ENCODE measurements at places on chromosomes 4 and X. TPM values are rescaled to one million over a fixed set of nuclear protein-coding genes. Genes with fewer than 3 reads are reported as not detected.

DNA sequence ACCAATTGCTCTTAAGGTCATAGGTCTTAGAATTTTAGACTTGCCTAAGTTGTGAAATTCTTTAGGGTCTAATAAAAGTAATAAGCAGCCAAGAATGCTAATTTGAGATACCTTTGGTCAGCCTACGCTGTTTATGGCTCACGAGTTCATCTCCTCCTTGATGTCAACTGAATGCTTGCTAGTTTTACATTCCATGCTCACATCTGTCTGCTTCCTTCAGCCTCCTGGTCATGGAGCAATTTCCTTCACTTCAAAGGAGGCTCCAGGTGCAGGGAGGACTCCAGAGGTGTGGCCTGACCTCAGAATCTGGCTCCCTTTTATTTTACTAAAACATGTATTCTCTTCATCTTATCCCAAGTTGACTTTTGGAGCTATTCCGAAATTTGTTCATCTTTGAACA, 23.3 kb upstream of the LNX1 start:
- DNase-seq: no peak

GRCh38 chrX:96997196-96997595, 113.5 kb downstream of the RPA4 start:
- no peak for DNase-seq

Gene RTL9
- not detected for total RNA-seq

Gene GPR119
- not detected for total RNA-seq

DNA sequence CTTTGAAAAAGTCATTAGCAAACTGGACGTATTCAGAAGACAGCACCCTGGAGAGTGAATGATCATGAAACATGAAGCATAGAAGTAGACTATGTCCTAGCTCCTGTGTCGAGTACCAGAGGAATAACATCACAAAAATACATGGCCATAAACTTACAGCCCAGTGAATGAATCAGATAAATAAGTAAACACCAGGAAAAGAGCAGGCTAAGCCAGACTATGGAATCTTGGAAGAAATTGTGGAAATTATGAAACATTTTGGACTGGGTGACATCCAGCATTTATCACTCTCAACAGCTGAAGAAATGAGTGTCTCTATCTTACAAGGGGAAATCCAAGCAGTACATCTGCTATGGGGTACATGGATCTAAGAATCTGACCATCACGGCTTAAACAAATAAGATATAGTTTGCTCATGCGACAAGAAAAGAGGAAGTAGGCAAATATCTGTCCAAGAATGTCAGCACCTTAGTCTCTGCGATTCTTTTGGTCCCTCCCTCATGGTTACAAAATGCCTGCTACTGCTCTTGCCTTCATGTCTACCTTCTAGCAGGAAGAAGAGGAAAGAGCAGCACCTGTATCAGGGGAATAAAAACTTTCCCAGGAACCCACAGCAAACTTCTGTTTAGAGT, 481.5 kb downstream of the BCOR start:
- DNase-seq: no peak

DNA sequence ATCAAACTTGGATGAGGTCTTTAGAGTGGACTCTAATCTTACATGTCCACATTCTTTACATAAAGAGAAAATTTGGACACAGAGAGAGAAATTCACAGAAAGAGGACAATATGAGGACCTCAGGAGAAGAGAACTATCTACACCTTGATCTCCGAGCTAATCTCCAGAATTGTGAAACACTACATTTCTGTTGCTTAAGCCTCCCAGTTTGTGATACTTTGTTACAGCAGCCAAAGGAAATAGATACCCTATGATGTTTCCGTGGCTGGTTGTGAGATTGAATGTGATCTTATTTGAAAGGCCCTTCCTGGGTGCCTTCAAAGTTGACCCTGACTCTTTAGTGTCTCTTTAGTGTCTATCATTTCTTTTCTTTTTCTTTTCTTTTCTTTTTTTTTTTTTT, 326.1 kb upstream of the CLNK start:
- no peak for DNase-seq

- no peak for DNase-seq
Measured at GRCh38 chr4:91087743-91088142, 960.5 kb downstream of the CCSER1 start.

DNA sequence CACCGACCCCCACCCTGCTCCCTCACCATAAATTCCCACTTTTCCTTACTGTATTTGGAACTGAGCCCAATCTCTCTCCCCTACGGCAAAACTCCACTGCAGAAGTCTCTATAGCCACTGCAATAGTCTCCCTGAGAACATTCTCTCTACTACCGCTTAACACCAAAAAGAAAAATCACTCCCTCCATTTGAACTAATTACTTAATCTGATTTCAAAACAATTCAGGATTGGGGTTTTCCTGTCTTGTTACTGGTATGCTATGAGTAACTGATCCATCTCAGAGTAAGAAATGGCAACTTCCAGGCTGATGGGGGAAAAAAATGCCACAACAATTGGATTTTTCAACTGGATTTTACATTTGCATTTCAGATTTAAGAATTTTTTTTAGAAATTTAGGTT, 5.8 kb downstream of the PAPSS1 start:
- DNase-seq: no peak

GRCh38 chr4:19729886-19730651, 521.6 kb upstream of the SLIT2 start:
- DNase-seq: no peak

Gene NALF2
- not detected for total RNA-seq

Gene PAGE2B
- total RNA-seq: not detected

DNA sequence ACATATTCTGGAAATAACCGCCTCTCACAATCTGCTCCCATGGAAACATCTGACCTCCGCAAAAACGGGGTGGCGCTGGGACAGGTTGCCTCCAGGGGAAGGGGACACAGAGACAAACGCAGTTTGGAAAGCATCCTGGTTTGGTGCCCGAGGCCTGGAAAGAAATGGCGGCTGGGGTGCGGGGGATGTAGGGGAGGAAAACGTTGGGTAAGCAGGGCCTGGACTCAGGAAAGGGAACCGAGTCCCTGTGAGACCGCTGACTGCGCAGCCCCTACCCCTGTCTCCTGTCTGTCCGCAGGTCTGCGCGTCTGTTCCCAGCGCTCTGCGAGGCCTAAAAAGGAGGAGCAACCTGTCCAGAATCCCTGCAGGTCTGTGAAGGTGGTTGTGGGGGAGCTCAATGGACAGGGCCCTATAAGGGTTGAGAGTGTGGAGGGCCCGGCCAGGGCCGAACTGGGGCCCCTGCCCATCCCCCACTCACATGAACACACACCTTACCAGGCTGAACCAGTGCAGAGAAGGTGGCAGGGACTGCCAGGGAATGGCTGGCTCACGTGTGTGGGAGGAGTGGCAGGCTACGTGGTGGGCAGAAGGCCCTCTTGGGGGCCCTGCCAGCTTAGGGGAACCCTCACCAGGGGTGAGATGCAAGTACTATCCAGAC, 672 bp downstream of the TCEAL3 start:
- DNase-seq: no peak
